ENCODE measurements at places on chromosomes 5 and 9.

DNA sequence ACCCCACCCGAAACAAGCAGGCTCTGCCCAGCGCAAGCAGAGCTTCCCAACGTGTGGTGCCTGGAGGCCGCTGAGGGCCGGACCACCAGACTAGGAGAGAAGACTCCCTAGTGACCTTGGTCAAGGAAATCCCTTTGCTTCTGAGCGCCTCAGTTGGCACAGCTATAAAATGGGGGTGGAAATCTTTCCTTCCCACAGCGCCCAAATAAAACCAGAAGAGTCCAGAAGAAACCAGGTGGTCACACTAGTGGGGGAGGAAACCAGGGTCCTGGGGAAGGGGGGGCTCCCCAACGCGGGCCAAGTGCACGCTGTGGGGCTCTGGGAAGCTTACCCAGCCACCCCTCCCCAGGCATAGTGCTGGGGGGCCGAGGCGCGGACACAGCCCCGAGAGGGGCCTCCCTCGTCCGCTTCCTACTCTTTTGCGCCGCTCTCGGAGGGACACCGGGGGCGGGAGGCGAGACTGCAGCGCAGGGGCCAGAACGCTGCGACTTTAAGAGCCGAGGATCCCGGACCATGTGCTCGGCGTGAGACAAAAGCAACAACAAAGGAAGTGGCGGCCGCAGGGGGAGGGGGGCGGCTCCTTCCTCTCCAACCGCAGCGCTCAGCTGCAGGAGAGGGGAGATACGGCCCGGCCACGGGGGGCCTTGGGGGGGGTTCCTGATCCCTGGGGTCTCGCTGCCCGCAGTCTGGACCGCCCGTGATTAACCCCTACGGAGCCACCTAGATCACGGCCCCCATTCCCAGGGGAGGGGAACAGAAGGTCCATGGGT is 885 bp downstream of the RNF44 start:
- DNase-seq = peak; percentile 39

- DNase-seq = no peak
Observed at GRCh38 chr5:167895899-167896659, 395.4 kb upstream of the WWC1 start.

DNA sequence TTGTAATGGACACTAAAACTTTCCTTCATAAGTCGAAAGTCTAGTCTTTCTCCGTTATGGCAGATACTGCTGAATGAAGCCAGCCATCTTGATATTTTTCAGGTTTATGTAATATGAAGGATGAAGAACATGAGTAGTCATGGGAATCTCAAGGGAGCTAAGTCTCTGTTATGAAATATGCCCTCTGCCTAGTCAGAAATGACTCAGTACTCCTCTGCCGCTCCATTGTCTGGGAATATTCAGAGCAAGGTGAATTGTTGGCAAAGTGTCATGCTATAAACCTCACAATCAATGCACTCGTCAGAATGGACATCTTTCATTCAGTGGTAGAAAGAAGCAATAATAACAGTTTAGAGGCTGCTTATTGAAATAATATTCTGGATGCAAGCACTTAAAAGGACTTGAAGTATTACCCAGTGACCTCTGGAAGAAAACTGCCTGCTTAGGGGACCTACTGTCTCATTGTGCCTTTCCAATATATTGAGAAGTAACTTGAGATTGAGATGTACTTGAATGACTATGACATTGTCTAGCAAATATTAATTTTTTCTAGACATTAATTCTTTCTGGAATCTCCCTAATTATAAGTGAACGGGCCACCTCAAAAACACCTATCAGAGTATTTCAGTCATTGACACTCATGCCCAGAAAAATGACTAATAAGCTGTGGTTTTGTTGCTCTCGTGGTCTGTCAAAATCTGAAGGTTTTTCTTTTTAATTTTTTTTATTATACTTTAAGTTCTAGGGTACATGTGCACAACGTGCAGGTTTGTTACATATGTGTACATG is 1011.5 kb upstream of the ACO1 start:
- DNase-seq = no peak

DNA sequence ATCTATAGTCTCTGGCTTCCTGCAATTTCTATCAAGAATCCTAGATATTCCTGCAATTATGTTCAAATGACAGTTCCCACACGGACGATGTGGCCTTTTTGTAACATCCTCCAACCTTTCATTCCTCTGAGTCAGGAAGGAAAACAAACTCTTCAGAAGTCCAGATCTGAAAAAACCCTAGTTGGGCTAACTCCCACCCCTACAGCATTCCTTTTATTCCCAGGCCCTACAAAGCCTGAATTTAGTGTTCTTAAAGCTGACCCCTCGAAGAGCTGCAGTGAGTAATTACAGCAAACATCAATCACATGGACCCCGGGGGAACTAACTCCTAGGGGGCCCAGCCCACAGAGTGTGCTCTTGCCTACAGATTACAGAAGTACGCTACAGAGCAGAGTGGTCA is 99.7 kb downstream of the SERINC5 start:
- no peak for DNase-seq

GRCh38 chr9:80059979-80060378 is 488.2 kb downstream of the TLE4 start:
- DNase-seq = no peak

- DNase-seq = no peak
Observed at GRCh38 chr5:35096216-35096615, 48.5 kb upstream of the AGXT2 start.

DNA sequence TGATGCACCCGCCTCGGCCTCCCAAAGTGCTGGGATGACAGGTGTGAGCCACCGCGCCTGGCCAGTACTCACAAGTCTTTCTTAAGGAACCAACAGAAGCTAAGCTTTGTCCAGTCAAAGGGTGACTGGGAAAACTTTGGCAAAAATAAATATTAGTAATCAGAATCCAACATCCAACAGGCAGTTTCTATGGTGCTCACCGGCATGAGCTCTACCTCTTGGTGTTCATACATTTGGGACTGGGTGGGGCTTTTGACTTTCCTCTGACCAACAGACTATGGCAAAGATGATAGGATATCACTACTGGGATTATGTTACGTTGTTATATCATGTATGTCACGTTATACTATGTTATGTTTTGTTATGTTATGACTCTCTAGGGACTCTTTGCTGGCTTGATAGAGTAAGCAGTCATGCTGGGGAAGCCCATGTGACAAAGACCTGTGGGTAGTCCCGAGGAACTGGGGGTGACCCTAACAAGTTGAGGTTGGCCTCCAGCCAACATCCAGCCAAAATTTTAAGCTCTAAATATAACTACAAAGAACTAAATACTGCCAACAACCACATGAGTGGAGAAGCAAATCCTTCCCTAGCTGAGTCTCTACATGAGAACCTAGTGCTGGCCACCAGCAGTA is 6.0 kb downstream of the RASGEF1C start:
- DNase-seq = no peak

- no peak for DNase-seq
Observed at GRCh38 chr5:27130587-27130986, 92.2 kb upstream of the CDH9 start.

- DNase-seq = no peak
Observed at GRCh38 chr9:136087741-136088480, 7.2 kb downstream of the NACC2 start.

- no peak for DNase-seq
Observed at GRCh38 chr9:86042199-86042978, 57.0 kb downstream of the GOLM1 start.

- no peak for DNase-seq
Observed at GRCh38 chr5:37182667-37183066, 66.5 kb downstream of the CPLANE1 start.

GRCh38 chr9:14395317-14396082 is 81.6 kb upstream of the NFIB start:
- DNase-seq = no peak

- DNase-seq = no peak
Observed at GRCh38 chr9:26058111-26058895, 380.1 kb upstream of the TUSC1 start.

- DNase-seq = no peak
Observed at GRCh38 chr5:5364932-5365331, 57.5 kb upstream of the ICE1 start.

DNA sequence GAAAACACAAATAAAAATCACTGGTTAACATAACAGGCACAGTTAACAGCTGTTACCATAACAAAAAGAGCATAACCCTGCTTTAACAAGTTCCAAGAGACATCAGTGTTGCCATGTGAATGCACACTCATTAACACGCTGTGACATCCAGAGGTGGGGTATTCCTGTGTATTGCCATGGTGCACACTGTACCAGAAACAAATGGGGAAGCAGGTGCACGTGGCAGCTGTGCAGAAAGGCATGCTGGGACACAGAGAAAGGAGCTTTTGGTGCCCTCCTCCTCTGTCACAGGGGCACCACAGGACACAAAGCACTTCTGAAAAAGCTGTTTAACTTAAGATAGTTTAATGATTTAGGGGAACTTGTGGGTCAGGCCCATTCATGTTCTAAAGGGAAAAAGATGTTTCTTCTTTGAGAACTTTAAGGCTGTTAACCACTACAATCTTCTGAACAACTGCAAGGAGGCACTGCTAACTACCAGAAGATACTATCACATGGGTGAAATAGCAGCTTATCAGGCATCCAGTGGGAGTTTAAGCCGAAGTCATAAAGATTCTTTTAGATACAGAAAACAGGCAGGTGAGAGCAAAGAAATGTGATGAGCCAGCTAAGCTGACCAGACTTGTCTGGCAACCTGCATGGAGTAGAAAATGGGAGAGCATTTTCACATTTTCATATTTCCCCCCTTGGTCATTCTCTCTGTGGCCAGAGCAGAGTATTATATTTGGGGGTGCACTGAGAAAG is 56.4 kb upstream of the GOLPH3 start:
- DNase-seq = no peak

DNA sequence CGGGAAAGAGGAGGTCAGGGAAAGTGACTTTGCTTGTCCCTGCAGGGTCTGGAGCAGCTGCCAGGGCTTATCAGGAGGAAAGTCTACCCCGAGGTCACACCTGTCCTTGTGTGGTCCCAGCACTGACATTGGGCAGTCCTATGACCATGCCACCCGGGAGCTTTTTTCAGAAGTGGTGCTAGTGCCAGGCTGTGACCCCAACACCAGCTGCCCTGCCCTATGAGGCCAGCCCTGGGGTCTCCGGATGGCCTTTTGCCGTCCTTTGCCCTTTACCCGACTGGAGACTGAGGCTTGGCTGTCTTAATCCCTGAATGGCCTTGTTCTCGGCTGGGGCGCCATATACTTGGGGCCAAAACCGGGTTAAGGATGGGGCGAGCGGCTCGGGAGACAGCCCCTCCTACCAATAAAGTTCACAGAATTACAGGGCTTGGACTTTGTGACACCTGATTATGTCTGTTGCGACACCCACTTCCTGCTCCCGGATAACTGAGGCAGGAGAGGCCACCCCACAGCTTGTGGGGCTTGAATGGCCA is 22.2 kb upstream of the SLC9A3 start:
- DNase-seq = no peak

DNA sequence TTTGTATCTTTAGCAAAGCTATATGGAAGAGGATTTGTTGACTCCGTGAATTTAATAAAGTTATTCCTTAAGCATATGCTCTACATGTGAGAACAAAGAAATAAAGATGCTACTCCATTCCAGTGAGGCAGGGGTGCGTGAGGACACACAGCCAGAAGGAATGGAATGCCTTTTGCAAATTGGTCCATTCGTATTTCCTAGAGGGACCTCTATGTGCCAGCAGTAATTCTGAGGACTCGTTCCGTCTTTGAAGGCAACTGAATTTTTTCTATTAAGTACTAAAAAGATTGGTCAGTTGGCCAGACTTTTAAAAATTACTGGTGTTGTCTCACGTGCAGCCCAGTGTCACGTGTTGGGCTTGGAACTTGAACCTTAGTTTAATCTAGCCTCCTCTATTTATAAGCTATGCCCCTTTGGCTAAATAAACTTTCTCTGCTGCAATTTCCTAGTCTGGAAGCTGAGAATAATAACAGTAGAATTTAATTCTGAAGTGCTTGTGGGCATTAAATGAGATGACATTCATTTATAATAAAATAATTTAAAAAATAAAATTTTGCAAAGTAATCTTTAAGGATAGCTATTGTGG is 13.9 kb downstream of the RAI14 start:
- DNase-seq = no peak

- DNase-seq = no peak
Observed at GRCh38 chr5:346229-346935, 24.9 kb downstream of the AHRR start.

- no peak for DNase-seq
Observed at GRCh38 chr5:101932599-101932998, 363.5 kb downstream of the SLCO4C1 start.

DNA sequence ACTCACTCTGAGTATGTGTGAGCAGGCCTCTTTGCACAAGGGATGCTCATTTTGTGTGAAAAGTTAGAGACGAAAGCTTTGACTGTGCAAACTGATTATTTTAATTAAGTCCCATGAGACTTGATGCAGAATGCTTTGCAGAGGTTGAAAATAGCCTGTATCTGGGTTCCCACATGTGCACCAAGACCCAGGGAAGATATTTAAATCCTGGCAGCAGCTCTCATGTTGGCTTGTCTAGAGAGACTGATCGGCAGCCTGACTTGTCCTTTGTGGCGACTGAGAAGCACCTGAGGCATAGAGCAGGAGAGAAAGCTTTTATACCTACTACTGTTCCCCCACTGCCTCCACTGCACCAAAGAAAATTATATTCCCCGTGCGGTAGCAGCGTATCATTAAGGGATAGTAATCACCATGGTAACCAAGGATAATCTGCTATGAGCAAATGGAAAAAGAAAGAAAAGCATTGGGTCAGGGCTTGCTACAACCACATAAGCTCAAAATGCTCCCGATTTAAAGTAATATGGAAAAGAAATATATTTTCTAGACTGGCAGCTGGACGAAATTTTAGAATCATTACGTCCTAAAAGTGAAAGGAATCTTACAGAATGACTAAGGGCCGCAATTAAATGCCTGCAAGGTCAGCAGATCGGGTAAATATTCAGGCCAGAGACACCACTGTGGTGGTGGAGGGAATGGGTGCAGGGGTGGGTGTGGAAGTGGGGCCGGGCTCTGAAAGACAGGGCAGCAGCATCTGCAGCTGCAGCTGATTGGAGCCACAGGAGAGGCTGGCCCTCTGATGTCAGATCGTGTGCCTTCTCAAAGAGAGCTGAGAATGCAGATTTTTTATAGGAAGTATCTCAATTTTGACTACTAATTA is 135.3 kb upstream of the EPB41L4A start:
- no peak for DNase-seq
